Kasumi-1 (cell line): ENCODE measurements at places on chromosomes 7 and 10.

GRCh38 chr10:81136261-81136660, 598.6 kb downstream of the SH2D4B start:
- no peak for DNase-seq

DNA sequence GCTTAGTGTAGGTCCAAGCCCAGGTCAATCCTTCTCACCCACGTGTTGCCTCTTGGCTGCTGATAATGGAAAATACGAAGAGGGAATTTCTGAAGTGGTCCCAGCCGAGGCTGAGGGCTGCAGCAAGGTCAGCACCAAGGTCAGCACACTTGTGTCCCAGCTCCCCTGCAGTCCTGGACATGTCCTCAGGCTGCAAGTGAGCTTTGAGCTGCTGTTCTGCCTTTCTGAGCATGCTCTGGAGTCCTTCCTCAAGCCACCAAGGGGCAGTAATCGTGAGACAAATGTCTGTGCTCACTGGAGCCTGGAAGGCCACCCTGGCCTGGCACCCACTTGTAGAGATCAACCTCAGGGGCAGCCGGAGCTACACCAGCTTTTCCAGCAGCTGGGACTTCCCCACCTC, 28.3 kb downstream of the DRGX start:
- no peak for DNase-seq

GRCh38 chr10:113130014-113130641, 180.1 kb downstream of the TCF7L2 start:
- DNase-seq = no peak

- DNase-seq = no peak
Measured at GRCh38 chr10:15804109-15804508, 56.2 kb downstream of the MINDY3 start.

DNA sequence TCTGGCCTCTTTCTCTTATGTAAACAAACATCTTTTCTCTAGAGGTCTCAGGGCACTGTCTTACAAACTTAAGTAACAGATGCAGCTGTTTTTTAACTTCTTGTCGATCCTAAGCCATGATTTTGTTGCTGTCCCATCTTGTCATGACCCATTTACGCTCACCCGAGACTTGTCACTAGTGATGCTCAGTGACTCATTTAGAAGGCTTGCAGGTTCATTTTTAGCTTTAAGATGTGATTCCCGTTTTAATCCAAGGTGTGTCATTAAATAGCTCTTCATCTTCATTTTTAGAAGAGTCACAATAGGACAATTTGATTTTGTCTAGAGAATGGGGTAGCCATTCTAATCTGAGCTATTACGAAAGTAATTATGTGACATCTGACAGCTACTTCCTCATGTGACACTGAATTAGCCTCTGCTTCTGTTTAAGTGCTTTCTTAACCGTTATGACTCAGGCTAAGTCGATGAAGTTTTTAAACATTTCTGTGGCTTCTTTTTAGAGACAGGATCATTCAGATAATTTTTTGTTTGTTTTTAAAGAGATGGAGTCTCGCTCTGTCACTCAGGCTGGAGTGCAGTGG, 42.7 kb downstream of the SPDYE5 start:
- DNase-seq = peak; percentile 75

- no peak for DNase-seq
Measured at GRCh38 chr7:79334841-79335240, 118.6 kb downstream of the MAGI2 start.

- DNase-seq = no peak
Measured at GRCh38 chr10:106740-107139, 28.5 kb upstream of the ZMYND11 start.

DNA sequence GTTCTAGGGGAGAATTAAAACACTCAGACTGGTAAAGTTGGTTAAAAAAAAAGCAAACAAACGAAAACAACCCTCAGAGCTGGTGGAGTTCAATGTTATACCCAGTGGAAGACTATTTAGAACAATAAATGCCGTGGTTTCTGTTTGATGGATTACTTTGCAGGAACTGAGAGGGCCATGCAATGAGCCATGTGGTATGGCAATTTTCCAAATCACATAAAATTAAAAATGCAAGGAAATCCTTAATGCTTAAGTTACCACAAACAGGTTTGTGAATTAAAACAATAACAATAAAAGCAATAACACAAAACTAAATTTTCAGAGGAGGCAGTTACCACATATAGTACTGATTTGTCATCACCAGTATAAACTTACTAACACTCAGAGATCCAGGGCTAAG, 96.9 kb downstream of the RTKN2 start:
- no peak for DNase-seq

- DNase-seq = peak; percentile 64
Measured at GRCh38 chr10:42866115-42866995, 83.8 kb downstream of the BMS1 start.

- DNase-seq = no peak
Measured at GRCh38 chr7:153604-154003, 38.8 kb upstream of the FAM20C start.

- DNase-seq = no peak
Measured at GRCh38 chr7:80703272-80703671, 64.8 kb downstream of the CD36 start.

- no peak for DNase-seq
Measured at GRCh38 chr10:24574161-24574560, 149.5 kb downstream of the ARHGAP21 start.

GRCh38 chr7:44194069-44194468, 4.8 kb upstream of the GCK start:
- no peak for DNase-seq

GRCh38 chr10:4137299-4137698, 352.3 kb upstream of the KLF6 start:
- DNase-seq = no peak

- no peak for DNase-seq
Measured at GRCh38 chr10:95450188-95450587, 111.0 kb downstream of the SORBS1 start.

DNA sequence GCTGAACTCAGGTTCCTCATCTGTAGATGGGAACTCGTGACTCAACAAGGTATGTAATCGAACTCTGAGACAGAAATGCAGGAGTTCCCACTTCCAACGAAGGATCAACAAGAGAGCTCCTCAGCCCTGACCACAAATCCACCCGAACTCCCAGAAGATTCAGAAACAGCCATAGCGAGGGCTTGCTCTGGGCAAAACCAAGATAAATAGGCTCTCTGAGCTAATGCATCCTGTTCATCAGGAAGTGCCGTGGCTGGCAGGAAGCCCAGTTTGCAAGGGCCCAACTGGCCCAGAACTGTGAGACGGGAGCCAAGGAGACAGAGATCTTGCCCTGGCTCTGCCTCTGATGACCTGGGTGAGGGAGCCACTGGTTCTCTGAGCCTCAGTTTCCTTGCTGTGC, 141.7 kb upstream of the PFKP start:
- peak; percentile 78 for DNase-seq

DNA sequence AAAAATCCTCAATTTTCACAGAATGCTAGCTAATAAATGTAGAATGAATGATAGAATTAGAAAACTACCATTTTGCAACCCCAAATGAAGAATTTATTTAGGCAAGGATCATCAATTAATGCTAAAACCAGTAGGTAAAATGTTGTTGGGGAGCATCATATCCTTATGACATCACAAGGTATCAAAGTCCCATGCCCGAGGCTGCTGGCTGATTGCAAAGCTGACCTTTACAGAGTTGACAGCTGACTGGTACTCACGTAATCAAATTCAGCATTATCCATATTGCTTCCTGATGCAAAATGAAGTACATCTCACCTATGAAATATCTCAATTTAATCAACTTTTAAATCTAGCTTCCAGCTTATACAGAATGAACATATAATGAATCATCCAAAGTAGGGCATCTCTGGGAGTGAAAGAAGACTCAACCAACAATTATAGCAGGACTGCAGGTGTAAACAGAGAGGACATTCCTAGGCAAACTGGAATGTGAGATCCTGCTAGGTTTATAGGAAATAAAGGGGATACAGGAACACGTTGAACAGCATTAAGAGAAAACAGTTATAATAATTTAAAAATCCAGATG, 10.2 kb upstream of the BLNK start:
- DNase-seq = no peak

GRCh38 chr10:114780577-114781184, 40.9 kb upstream of the FHIP2A start:
- DNase-seq = no peak

- DNase-seq = no peak
Measured at GRCh38 chr10:27660268-27660667, 85.4 kb downstream of the MKX start.

GRCh38 chr7:135180122-135180521, 9.6 kb upstream of the CYREN start:
- DNase-seq = no peak

DNA sequence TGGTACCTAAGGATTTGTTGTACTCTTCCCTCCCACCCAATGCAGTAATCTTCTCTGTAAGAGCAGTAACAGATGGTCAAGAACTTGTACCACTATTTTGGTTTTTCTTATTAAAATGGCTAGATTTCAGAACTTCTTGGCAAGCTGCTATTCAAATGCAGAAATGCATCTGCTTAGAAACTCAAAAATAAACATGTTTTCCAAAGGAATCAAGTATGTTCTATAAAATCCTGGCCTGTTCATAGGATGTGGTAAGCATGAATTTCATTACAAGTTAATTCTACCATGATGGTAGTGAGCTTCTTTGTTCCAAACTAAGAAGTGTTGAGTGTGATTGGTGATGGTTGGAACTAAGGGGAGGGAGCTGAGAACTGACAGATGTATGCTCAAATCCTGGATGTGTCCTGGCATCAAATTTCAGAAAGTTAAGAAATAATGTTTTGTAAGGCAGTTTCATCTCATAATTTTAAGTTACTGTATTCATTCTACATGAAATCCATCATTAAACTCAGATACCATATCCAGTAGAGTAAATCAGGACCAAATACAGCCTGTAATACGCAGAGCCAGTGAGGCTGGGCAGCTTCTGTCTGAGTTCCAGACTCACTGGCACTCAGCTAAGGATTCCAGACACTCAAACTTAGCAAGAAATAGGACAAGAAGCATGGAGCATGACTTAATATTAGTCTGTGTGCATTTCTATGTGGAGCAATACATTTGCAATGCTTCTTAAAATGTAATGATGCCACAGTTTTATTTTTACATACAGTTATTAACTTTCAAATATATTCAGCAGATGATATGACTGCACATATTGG, 119.6 kb downstream of the TES start:
- no peak for DNase-seq

DNA sequence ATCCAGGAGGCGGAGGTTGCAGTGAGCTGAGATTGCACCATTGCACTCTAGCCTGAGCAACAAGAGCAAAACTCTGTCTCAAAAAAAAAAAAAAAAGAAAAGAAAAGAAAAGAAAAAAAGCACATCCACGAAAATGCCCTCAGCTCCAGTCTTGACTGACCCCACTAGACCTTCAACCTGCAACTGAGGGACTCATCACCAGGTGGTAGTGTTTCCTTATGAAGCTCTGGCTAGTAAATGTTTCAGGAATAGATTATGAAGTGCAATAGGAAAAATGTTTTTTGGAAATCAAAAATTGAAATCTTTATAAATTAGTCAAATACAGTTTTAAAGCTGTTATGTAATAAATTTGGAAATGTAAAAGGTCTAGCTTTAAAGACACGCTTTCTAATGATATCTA, 22.4 kb downstream of the TLL2 start:
- DNase-seq = peak; percentile 19

- DNase-seq = no peak
Measured at GRCh38 chr10:77431209-77431611, 206.4 kb downstream of the KCNMA1 start.

- DNase-seq = no peak
Measured at GRCh38 chr10:95742962-95743535, 12.9 kb upstream of the ENTPD1 start.

- no peak for DNase-seq
Measured at GRCh38 chr10:77721815-77722214, 84.2 kb upstream of the KCNMA1 start.

DNA sequence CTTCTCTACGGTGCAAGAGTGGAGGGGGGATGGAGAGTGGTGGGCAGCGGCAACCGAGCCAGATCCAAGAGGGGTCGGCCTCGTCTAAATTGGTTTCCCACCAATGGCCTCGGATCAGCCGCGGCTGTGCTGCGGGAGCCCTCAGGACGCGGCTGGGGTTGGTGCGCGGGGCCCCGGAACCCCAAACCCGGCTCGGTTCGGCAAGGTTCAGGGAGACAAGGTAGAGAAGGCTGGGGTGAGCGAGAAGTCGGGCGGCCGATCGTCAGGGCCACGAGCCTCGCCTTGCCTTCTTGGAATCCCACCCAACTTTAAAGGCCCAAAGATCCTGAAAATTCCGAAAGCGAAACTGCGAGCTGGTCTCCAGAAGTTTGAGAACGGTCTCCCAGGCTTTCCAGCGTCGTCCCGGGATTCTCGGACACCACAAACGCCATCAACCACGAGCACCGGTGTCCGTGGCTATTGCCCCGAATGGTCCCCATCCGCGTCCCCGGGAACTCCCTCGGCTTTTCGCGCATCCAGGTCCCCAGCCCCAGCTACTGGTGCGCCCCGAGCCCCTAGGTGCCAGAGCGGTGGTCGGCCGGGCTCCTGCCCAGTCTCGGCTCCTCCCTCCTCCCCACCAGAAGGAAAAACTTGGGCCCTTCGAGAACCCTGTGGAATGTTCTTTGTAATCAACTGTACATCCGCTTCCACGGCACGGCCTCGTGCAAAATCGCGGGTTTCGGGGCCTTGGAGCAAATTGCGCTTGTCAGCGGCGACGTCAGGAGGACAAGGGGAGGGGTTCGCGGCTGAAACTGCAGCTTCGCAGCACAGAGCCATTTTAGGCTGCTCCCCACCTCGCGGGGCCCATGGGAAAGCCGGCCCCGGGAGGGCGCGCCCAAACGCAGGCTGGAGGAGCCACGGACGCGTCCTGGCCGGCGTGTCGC, 3.2 kb downstream of the SFMBT2 start:
- peak; percentile 48 for DNase-seq

- no peak for DNase-seq
Measured at GRCh38 chr7:139575338-139575680, 51.8 kb downstream of the CLEC2L start.

- DNase-seq = no peak
Measured at GRCh38 chr10:132151951-132152505, 34.7 kb upstream of the DPYSL4 start.

- no peak for DNase-seq
Measured at GRCh38 chr10:130954326-130954905, 357.1 kb downstream of the TCERG1L start.

DNA sequence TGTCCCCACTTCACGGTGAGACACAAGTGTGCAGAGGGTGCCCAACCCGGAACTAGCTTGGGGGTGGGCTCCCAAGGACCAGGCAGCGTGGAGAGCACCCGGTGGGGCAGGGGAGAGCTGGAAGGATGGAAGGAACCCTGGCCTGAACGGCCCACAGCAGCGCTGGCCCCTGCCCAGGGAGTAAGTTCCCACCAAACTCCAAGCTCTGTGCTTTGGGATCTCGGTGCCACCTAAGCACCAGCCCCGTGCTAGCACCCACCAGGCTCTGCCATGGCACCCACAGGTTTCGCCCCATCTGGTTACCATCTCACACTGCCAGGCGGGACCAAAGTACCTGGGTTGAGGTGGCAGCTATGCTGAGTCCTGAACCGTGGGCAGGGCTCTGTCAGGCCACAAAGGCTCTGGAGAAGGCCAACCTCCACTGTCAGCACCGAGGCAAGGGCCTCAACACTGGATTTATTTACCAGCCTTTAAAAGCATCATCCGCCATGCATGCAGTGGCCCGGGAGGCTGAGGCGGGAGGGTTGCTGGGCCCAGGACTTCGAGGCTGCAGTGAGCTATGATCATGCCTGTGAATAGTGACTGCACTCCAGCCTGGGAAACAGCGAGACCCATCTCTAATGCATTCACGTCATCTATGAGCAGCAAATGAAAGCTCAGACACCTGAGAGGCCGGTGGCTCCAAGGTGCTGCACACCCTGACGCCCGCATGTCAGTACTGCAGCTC, 16.0 kb downstream of the GPER1 start:
- DNase-seq = no peak
